Kidney (tissue), 22 donors: ENCODE measurements at places on chromosomes 6 and 20. TPM values are rescaled to one million over a fixed set of nuclear protein-coding genes. Genes with fewer than 3 reads are reported as not detected.

NFS1 gene
- polyA plus RNA-seq, result 71.2 TPM

WFDC8 gene
- not detected for polyA plus RNA-seq

PGC gene
- polyA plus RNA-seq, result 0.39 TPM

LTB gene
- polyA plus RNA-seq, result 6.6 TPM

POPDC3 gene
- polyA plus RNA-seq, result not detected

GFOD1 gene
- 2.1 TPM for polyA plus RNA-seq

INSM1 gene
- polyA plus RNA-seq, result not detected

NAPB gene
- polyA plus RNA-seq, result 5.3 TPM

WFDC12 gene
- not detected for polyA plus RNA-seq

ANGPT4 gene
- 0.24 TPM for polyA plus RNA-seq

PTK6 gene
- polyA plus RNA-seq, result 0.26 TPM

NOTCH4 gene
- 22.5 TPM for polyA plus RNA-seq

PRL gene
- polyA plus RNA-seq, result not detected

TGM3 gene
- not detected for polyA plus RNA-seq

IPCEF1 gene
- 2.7 TPM for polyA plus RNA-seq

MTFR2 gene
- 0.65 TPM for polyA plus RNA-seq

PANK2 gene
- 26.8 TPM for polyA plus RNA-seq

PHACTR1 gene
- polyA plus RNA-seq, result 3.3 TPM

FAM209B gene
- polyA plus RNA-seq, result not detected

EYS gene
- not detected for polyA plus RNA-seq

EYA2 gene
- polyA plus RNA-seq, result 7.9 TPM

CDH26 gene
- polyA plus RNA-seq, result 0.47 TPM

TDRD6 gene
- polyA plus RNA-seq, result 0.84 TPM

PARD6B gene
- polyA plus RNA-seq, result 9.2 TPM

SIRPA gene
- polyA plus RNA-seq, result 24.7 TPM

PRDM13 gene
- polyA plus RNA-seq, result not detected

MUC21 gene
- not detected for polyA plus RNA-seq

RNGTT gene
- polyA plus RNA-seq, result 5.4 TPM

RSPH4A gene
- 0.62 TPM for polyA plus RNA-seq

HLA-DOB gene
- polyA plus RNA-seq, result 1.9 TPM
